ENCODE measurements at places on chromosomes 7 and 10. TPM values are rescaled to one million over a fixed set of nuclear protein-coding genes. Genes with fewer than 3 reads are reported as not detected.

Gene UNC5B
- total RNA-seq = 0.03 TPM

DNA sequence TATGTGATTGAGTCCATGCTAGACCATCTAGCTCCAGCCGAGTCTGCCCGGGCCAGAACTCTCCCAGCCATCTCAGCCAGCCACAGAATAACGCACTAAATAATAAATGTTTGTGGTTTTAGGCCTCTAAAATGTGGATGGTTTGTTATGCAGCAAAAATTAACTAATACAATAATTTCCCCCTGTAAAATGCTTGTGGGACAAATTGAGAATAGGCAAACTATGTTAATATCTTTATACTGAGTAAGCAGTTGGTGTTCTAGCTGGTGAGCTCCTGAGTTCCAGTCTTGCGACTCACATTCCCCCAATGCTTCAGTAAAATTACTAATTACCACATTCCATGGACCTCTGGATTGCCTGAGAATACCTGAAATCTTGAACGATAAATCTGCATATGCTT lies 316.8 kb upstream of the NFE2L3 start:
- no peak overlapping the region for H3K4me3 ChIP-seq
- no peak for DNase-seq
- peaks cover 3% of the 10 kb centered on the region for H3K27me3 ChIP-seq
- no peaks in the 10 kb centered on the region for H3K36me3 ChIP-seq

DNA sequence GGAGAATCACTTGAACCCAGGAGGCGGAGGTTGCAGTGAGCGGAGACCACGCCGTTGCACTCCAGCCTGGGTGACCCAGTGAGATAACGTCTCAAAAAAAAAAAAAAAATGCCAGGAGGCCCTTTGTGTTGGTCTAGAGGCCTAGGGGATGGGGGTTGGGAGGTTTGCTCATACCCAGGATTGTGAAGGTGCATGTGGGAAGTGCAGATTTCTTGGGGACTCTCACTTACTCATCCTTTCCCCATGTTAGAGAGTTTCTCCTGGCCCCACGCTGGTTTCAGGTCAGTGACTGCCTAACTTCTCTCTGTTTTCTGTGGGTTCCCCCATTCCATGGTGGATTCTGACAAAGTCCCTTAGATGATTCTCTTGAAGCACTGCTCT lies 471.5 kb upstream of the CNTNAP2 start:
- H3K4me1 ChIP-seq = no peaks in the 10 kb centered on the region
- no peak overlapping the region for H3K27ac ChIP-seq
- no peak for DNase-seq
- H3K4me3 ChIP-seq = no peak overlapping the region

Gene IL6
- 0.64 TPM for total RNA-seq

GRCh38 chr7:84025332-84025927 lies 169.2 kb downstream of the SEMA3A start:
- H3K4me1 ChIP-seq = no peaks in the 10 kb centered on the region
- H3K4me3 ChIP-seq = no peak overlapping the region
- H3K27me3 ChIP-seq = no peaks in the 10 kb centered on the region
- no peak for DNase-seq
- no peaks in the 10 kb centered on the region for H3K36me3 ChIP-seq

DNA sequence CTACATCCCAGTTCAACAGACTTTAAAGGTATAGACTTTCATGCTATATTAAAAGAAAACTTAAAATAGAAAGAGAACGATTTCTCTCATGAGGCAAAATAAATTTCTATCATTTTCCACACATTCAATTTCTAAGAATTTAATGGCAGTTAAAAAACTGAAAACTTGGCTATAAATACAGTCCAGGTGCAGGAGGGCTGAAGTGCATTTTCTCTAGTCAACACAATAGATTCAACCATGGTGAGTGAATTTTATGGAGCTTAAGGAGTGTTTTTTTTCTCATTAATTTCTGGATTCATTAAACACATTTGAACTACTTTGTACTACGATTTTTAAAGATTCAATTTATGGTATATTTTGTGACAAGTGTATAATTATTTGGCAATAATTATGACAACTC lies 240.8 kb upstream of the SLC26A5 start:
- no peaks in the 10 kb centered on the region for H3K27me3 ChIP-seq
- H3K4me1 ChIP-seq = no peaks in the 10 kb centered on the region
- no peak overlapping the region for H3K27ac ChIP-seq
- DNase-seq = no peak

- no peak overlapping the region for H3K27ac ChIP-seq
- no peak for DNase-seq
- H3K4me1 ChIP-seq = peaks cover 4% of the 10 kb centered on the region
- H3K4me3 ChIP-seq = no peak overlapping the region
Measured at GRCh38 chr10:7857262-7857661, 39.0 kb downstream of the TAF3 start.

GRCh38 chr10:126904818-126905701 lies at the start of gene DOCK1:
Gene DOCK1, plus strand, starts transcription at chr10:126905428. Its CDS starts 90 bp downstream, at chr10:126905518.
- H3K27me3 ChIP-seq = peaks cover 5% of the 10 kb centered on the region
- DNase-seq = no peak
- no peak within 1 kb of the TSS for H3K4me3 ChIP-seq
- H3K27ac ChIP-seq = no peak within 1 kb of the TSS
- no peaks in the 10 kb centered on the region for H3K4me1 ChIP-seq
- H3K36me3 ChIP-seq = no peaks in the 10 kb centered on the region
